ENCODE measurements at places on chromosomes 1 and 21. TPM values are rescaled to one million over a fixed set of nuclear protein-coding genes. Genes with fewer than 3 reads are reported as not detected.

TNNI3K gene
- not detected for total RNA-seq

FCRL1 gene
- not detected for total RNA-seq

HPCAL4 gene
- not detected for total RNA-seq

PRAMEF12 gene
- total RNA-seq, result not detected

RGS5 gene
- total RNA-seq, result 1.8 TPM

ST6GALNAC5 gene
- total RNA-seq, result not detected

CFAP74 gene
- not detected for total RNA-seq

KPRP gene
- total RNA-seq, result not detected

KCNE1 gene
- under 0.01 TPM for total RNA-seq

KRTAP10-12 gene
- not detected for total RNA-seq

SH2D5 gene
- not detected for total RNA-seq

OSCP1 gene
- total RNA-seq, result 22.8 TPM

SLAMF6 gene
- not detected for total RNA-seq

LCE1B gene
- total RNA-seq, result not detected

FALEC gene
- total RNA-seq, result not detected

CDA gene
- 2.7 TPM for total RNA-seq

TP53BP2 gene
- total RNA-seq, result 32.3 TPM

FCRL4 gene
- not detected for total RNA-seq

C1orf74 gene
- 4.7 TPM for total RNA-seq

KRTAP21-2 gene
- not detected for total RNA-seq

TMEM82 gene
- total RNA-seq, result not detected

A3GALT2 gene
- not detected for total RNA-seq
